Right ventricle myocardium superior (tissue), 1 donor: ENCODE measurements at places on chromosomes 11 and 22. TPM values are rescaled to one million over a fixed set of nuclear protein-coding genes. Genes with fewer than 3 reads are reported as not detected.
A peak's percentile ranks its signal among the peaks of the same experiment; 100 is the strongest.

DNA sequence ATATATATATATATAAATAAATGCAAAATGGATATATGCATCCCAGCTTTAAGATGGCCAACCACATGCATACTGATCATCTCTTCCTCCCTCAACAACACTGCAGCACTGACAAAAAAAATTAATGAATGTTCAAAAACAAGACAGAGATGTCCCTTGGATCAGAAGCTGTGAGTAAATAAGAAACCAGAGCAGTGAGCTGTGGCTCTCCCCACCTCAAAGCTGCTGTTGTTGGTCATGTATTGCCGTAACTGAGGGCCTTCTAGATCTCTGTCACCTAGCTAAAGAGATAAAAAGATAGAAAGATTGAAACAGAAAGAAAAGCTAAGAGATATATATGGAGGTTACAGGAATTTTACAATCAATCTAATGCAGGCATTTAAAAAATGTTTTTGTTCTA lies 15.5 kb upstream of the TMEM135 start:
- no peak for DNase-seq

DNA sequence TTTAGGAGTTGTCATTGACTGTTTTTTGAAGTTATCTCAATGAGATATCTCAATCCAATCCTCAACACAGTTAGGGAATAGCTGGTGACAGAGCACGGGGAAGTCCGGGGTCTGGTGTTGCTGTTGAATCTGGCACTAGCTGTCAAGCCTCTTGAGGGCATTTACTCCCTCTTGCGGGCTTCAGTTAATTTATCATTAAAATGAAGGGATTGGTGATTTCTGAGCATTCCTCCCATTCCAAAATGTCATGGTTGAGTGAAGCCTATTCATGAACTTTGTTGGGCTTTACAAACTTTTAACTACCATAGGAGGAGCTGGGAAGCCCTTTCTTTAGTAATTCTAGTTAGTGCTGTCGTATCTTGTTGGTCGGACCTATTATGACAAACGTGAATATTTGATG lies 40.2 kb downstream of the UVRAG start:
- no peak for DNase-seq

NTM gene
- total RNA-seq: 1.5 TPM

OR10A5 gene
- not detected for total RNA-seq

SMIM35 gene
- not detected for total RNA-seq

MRGPRX4 gene
- total RNA-seq: not detected

GRCh38 chr11:61151545-61152252 lies 9.5 kb downstream of the VPS37C start:
- DNase-seq: no peak

DNA sequence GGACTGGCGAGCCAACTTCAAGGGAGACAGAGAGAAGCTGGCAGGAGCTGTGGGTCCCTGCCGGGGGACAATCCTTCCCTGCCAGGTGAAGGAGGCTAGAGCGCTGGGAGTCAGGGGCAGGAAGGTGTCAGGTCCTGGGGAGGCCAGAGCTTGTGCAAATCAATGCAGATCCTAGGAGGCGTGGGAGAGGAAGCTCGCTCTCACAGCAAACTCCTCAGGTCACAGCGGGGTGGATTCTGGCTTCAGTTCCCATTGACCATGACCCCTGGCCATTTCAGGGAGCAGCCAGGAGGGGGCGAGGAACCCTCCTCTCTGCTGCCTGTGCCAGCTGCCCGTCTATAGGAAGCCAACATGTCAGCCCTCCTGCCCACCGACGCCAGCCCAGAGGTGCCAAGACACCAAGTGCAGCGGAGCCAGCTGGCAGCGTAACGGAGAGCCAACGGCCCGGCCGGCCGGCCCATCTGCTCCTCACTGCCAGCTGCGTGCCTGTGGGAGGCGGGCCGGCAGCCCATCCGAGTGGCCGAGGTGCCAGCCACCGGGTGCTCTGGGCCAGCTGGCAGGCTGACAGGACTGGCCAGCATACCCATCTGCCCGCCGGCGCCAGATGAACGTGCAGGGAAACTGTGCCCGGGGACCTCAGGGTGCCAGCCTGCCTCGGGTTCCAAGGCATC lies 374.8 kb downstream of the MIAT start:
- DNase-seq: peak; percentile 46

GRCh38 chr11:44266056-44266780 lies 43.7 kb downstream of the ALX4 start:
- DNase-seq: no peak

MMP8 gene
- not detected for total RNA-seq

GRCh38 chr11:21475276-21475675 lies 717.6 kb upstream of the ANO5 start:
- DNase-seq: no peak

- DNase-seq: no peak
Observed at GRCh38 chr22:23216461-23217170, 36.3 kb downstream of the BCR start.
